ENCODE measurements at places on chromosomes 2 and 18.

- no peak for DNase-seq
Observed at GRCh38 chr18:354471-354870, 86.6 kb upstream of the THOC1 start.

- no peak for DNase-seq
Observed at GRCh38 chr2:231497651-231498050, 32.6 kb downstream of the NMUR1 start.

DNA sequence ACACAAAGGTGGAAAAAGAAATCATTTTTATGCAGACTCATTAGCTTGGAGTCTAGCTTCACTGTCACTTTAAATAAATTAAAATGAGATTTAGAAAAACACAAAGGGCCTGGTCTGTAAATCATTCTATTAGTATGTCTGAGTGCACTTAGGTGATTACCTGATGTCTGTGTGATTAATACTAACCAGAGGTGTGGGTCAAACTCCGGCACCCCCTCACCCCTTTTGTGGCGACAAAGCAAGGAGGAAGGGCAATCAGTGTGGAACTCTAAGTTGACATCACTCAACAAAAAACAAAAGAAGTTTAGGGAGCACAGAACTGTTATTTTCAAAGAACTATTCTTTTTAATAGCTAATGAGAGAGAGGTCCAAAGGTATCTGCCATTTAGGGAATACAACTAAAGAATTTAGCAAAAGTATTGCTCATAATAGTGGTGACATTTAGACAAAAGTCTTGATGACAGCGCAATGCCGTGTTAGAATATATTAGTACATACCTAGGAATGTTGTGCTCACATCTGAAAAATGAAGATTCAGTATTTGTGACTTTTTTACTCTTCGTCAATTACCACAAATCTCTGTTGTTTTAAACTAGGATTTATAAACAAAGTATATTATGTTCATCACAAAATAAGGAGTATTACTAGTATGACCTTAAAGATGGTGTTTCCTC, 66.3 kb downstream of the ZEB2 start:
- no peak for DNase-seq

GRCh38 chr2:67922080-67922785, 140.6 kb downstream of the C1D start:
- DNase-seq: no peak

GRCh38 chr2:101130081-101130480, 21.1 kb downstream of the TBC1D8 start:
- no peak for DNase-seq

DNA sequence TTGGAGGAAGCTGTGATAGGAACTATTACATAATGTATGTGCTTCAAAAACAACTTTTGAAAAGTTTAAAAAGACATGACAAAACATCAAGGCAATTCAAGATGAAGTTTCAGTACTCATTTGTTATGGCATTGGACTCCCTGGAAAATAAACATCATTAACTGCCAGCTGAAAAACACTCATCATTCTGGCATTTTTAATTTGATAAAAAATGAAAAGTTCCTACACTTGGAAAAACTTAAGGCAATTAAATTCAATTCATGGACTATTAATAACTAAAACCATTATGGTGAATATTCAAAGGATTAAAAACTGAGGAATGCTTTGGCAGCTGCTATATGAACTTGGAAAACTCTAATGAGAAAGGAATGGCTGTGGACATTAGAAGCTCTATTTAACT, 8.5 kb downstream of the TYW5 start:
- DNase-seq: no peak

DNA sequence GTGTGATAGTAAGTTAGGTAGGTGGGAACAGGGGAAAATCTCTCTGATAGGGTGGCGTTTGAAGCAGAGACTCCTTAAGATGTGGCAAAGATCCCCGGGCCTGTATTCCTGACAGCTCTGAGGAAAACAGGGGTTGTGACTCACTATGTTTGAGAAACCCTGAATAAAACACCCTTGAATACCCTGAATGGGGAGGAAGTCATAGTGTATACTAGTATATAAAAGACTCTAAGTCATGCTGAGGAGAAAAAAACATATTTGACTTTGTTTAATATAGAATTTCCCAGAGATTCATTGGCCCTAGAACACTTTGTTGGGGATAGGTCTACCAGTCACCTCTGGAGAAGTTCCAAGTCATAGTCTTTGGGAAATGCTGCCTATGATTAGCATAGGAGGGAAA, 590.9 kb downstream of the IRS1 start:
- no peak for DNase-seq

- no peak for DNase-seq
Observed at GRCh38 chr2:85162746-85163301, 29.6 kb downstream of the TCF7L1 start.

GRCh38 chr2:177433402-177433801, 40.8 kb downstream of the AGPS start:
- DNase-seq: no peak

DNA sequence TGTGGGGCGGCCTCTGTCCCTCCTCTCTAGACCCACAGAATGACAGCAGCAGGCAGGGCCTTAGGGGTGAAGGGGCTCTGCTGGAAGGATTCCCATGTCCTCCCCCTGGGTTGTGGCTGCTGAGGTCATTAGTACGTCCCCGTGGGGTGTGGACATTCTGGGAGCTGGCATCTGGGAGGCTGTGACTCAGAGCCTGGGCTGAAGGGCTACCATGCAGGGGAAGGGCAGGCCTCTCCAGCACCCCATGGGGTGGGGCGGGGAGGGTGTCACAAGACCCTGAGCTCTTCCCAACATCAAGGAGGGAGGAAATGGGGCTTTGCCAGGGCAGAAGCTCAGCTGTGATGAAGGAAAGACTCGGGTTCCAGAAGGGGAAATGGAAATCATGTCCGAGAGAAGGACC, 105.8 kb upstream of the SMAD2 start:
- no peak for DNase-seq

DNA sequence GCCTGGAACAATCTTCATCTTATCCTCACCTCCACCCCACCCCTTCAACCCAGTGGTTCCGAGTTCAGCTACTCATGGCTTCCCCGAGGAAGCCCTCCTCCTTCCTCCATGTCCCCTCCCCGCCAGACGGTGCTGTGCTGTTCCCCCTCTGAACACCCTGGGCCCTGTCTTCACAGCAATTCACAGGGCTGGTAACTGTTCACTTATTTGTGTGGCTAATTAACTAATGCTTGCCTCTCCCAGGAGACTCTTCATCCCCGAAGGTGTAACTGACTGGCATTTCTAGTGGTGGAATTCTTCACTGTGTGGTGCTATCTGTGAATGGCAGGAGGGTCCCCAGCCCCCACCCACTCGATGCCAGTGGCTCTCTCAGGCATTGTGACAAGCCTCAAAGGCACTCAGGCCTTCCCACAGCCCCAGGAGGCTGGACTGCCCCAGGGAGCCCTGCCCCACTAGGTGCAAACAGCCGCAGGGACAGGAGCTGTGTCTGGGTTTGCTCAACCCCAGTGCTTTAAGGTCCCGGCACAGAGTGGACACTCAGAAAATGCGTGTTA, 133.7 kb upstream of the ID2 start:
- DNase-seq: no peak

GRCh38 chr2:202771336-202771735, 100.2 kb downstream of the ICA1L start:
- no peak for DNase-seq

DNA sequence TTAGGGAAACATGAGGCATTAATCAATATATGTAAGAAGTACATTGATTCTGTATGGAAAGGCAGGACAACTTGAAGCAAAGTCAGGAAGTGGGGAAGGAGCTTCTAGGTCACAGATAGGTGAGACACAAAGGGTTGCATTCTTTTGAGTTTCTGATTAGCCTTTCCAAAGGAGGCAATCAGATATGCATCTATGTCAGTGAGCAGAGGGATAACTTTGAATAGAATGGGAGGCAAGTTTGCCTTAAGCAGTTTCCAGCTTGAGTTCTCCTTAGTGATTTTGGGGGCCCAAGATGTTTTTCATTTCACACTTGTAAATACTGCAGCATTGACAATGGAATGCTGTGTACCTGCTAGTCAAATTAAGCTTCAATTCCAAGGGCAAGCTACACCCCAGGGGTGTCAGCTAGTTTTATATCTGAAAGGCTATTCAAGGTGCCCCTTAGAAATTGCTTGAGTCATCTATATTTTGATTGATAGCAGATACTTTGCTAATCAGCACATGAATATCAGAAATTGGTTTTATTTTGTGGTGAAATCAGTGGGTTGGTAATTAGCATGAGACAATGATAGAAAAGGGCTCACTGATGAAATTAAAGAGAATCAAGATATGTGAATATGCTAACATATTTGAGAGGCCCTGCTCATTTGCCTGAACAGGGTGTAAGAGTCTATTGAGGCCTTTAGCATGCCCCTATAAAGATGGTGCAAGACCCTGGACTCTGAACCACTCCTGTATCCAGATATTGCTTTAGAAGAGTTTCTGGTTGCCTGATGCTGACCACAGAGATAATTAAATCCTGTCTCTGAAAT, 131.5 kb downstream of the TMEM17 start:
- DNase-seq: no peak

DNA sequence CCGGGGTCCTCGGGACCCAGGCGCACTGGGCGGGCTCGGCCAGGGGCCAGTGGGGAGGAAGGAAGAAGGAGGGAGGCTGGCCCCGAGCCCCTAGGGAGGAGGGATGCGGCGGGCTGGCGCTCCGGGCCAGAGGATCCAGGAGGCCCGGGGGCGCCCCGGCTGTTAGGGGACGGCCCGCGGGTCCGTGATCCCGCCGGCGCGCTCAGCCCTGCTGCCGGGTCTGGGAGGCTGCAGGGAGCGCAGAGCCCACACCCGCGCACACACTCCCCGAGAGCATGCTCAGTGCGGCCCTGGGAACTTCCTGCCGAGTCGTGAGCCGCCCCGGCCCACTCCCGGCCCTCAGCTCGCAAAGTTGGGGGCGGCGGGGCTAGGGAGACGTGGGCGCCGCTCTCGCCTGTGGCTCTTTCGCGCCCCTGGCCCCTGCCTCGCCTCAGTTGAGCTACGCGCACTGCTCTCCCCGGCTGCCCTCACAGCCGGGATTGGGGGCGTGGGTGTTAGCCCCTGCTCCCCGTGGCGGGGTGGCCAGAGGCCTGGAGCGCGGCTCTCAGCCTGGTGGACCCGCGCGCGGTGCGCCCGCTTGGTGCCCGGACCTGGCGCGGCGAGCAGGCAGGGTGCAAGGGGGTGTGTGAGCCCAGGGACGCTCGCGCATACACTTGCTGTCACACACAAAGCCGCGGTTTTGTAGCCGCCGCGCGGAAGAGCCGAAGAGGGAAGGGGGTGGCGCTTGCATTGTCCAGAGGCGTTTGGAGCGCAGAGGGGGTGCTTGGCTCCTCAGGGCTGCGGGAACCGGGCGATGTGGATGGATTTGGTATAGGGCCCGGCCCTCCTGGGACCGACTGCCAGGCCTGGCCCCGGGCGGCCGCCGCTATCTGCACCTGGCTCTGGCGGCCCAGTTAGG, 132.9 kb upstream of the MGAT5 start:
- DNase-seq: peak; percentile 54

DNA sequence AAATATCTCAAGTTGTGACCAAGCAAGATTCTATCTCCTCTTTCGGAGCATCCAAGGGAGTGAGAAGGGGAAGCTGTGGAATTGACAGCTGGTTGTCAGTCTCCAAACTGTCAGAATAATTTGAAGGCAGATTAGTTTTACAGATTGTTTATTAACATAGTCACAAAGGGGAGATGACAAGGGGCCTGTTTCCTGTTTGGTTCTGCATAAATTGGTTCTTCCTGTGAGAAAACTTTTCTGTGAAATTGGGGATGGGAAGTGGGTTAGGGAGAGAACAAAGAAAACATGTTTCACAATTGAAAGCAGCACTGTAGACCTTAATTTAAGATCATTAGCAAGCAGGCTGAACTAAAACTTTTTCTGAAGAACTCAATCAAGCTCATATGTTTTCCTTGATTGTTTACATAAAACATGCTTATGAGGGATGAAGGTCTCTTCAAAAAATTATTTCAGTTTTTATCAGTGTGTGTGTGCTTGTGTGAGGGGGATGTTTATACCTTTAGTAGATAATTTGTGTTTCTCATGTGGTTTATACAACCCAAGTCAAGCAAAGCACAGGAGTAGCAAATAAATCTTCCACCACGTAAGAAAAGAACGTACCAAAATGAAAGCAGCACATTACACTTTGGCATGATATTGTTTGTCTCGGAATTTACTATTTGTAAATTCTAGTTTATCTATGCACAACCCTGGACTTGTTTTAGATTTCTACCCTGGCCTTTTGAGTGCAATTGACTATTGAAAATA, 604.9 kb upstream of the CDH2 start:
- DNase-seq: no peak

DNA sequence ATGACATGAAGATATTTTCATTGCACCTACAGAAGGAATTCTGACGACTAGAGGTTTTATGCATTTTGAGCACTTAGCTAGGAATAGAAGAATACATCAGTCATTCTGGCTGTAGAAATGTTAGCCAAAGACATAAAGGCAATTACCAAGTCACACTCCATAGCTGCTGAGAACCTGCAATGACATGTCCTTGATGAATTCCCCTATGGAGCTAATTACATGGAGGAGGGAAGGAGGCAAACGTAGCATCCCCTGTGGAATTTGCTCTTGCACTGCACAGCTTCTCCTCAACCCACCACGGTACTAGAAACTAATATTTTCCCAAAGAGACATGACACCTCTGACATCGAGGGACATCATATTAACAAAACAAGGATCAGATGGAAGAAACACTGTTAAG, 174.0 kb upstream of the SESTD1 start:
- no peak for DNase-seq

- DNase-seq: no peak
Observed at GRCh38 chr2:203681978-203682377, 24.5 kb upstream of the CD28 start.

DNA sequence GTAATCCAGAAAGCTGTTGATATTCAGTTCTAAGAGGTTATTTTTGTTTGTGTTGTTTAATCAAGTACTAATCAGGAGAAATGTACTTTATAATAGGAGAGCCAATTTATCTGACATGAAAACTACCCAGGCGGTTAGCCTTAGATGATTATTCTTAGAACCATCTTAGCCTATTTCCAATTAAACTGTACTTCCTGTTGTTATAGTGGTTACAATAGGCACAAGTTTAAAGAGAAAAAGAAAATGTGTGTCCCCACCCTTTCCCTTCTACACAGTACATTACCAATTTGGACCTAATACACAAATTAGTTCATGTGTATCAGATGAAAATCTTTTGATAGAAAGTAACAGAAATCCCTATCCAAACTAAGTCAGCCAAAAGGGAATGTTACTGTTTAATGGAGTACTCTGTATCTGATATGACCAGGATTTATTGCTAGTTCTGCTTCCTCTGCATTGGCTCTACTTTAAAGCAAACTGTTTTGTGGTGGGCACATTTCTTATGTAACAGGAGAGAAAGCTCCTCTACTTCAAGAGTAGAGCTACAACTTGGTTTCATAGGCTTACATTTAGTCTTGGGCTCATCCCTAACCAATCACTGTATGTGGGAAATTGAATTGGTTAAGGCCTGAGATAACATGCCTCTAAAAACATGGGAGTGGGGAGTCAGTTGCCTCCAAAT, 217.9 kb downstream of the UBE2E3 start:
- no peak for DNase-seq

DNA sequence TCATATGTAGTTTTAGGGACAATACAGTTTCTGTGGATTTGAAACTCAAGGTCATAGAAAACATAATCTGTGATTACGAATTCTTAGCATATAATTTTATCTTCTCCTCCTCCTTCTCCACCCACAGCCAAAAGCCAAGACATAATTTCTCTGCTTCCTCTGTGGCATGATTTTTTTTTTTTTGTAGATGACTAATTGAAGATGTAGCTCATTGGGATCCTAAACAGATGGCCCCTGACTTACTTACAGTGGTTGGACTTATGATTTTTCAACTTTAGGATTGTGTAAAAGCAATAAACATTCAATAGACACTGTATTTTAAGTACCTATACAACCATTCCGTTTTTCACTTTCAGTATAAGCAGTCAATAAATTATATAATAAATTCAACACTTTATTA, 42.3 kb downstream of the FSIP2 start:
- DNase-seq: no peak

All from neuronal stem cell (in vitro differentiated cells).